ENCODE measurements at places on chromosomes 5 and 9.

GRCh38 chr9:126165755-126166154 lies 160.9 kb upstream of the MVB12B start:
- DNase-seq: no peak

DNA sequence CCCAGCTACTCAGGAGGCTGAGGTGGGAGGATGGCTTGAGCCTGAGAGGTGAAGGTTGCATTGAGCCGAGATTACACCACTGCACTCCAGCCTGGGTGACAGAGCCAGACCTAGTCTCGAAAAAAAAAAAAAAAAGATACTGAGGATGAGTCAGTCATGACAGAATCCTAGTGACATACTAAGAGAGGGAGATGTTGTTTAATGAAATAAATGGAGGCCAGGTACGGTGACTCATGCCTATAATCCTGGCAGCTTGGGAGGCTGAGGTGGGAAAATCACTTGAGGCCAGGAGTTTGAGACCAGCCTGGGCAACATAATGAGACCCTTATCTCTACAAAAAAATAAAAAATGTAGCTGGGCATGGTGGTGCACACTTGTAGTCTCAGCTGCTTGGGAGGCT lies 107.2 kb downstream of the ZFAND5 start:
- DNase-seq: no peak

GRCh38 chr5:121681229-121681855 lies 170.3 kb upstream of the FTMT start:
- no peak for DNase-seq

GRCh38 chr5:142878111-142878510 lies 107.9 kb downstream of the ARHGAP26 start:
- DNase-seq: no peak

DNA sequence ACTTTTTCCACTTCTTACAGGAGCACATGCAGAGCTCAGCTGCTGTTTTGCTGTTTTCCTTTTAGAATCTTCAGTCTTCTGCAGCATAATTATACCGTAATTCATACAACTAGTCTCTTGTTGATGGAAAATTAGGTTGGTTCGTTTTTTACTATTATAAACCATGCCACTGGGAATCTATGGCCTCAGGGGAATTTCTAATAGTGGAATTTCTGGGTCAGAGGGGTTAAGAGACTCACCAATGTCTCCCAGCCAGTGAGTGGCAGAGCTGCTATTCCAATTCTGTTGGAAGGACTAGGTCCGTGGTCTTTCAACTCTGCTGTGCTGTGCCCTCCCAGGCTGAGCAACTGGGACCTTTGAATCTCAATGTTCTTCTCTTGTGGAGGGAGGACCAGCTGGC lies 282.5 kb downstream of the ZSWIM6 start:
- no peak for DNase-seq

- no peak for DNase-seq
Measured at GRCh38 chr9:79408617-79409016, 163.1 kb upstream of the TLE4 start.
